ENCODE measurements at places on chromosomes 16 and 17.

GRCh38 chr17:34670618-34671017, 91.2 kb downstream of the TMEM132E start:
- no peak for DNase-seq

DNA sequence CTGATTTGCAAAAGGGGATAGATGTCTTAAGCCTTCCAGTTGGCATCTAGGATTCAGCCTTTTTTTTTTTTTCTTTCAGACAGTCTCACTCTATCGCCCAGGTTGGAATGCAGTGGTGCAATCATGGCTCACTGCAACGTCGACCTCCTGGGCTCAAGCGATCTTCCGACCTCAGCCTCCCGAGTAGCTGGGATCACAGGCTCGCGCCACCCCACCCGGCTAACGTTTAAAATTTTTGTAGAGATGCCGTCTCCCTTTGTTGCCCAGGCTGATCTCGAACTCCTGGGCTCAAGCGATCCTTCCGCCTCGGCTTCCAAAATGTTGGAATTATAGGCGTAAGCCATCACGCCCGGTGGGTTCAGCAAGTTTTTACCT, 571 bp upstream of the CCP110 start:
- no peak for DNase-seq

- DNase-seq = peak; percentile 1
Observed at GRCh38 chr16:28873543-28874201, 4.6 kb upstream of the ATP2A1 start.

- DNase-seq = no peak
Observed at GRCh38 chr17:3007651-3008121, 55.7 kb downstream of the OR1D5 start.

GRCh38 chr16:53089434-53090285, 34.9 kb downstream of the CHD9 start:
- DNase-seq = no peak

DNA sequence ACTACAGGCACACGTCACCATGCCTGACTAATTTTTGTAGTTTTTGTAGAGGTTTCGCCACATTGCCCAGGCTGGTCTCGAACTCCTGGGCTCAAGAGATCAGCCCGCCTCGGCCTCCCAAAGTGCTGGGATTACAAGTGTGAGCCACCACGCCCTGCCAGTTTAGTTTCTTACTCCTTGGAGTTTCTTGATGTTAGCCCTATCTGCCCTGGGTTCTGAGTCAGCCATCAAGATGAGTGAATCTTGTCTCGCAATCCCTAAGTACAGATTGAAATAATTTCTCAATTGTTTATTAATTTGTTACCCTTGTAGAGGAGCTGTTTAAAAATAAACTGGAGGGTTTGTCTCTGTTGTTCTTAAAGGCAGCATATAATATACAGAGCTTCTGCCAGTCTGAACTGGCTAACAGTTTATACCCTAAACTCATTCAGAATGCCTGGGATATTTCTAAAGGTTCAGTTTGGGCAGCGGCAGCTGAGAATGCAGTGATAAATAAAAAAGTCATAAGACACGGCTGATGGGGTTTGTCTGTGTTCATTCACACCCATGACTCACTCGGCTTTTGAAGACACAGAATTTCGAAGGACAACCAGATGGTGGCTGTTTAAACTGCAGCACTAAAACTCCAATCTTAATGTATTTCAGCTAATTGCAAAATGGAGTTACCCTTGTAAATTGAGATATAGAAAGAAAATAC, 39.6 kb downstream of the GPRC5B start:
- no peak for DNase-seq

DNA sequence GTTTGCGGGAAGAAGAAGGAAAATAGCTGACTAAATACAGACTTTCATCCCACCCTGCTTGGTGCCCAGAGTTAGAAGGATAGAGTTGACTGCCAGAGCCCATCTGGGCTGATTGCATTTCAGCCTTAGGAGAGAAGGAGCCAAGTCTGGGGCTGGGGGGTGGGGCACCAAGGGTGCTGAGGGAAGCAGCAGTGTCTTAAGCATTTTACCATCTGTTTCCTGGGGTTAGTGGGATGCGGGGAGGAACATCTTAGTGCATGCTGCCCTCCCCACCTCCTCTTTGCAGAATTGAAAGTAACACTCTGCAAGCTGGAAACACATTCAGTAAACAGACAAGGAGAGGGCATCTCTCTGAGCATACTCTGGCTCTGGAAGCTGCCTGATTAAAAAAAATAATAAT, 1.5 kb upstream of the ARL5C start:
- DNase-seq = peak; percentile 93

GRCh38 chr17:12995896-12996295, 21.9 kb downstream of the ELAC2 start:
- no peak for DNase-seq

DNA sequence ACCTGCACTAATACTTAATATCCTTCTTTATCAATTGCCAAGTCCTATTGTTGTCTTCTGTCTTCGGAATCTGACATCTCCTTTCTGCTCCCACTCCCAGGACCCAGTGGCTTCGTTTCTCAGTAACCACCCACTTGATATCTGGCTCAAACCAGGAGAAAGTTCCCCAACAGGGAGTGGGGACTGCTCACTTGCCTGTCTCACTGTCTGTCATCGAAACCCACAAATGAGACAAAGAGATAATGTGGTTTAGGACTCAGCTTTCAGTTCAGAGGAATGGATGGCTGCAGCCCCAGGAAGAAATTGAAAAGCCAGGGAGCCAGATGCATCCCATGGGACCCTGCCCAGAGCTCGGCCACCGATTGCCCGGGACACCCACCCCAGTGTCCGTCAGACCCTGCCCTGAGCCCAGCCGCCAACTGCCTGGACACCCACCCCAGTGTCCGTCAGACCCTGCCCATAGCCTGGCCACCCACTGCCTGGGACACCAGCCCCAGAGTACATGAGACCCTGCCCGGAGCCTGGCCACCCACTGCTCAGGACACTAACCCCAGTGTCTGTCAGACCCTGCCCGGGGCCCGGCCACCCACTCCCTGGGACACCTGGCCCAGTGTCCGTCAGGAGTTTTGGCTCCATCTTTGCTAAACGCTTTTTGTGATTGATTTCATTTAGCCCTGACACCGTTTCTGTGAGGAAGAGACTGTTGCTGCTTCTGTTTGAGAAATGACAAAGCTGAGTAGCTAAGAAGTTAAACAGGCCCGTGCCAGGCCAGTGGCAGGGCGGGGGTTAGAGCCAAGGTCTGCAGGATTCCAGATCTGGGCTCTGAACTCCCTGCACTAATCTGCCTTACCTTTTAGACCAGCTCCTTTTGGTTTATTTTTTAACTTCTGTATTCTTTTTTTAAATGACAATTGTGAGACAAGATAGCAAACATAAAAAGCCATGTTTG, 251.4 kb downstream of the PHKB start:
- DNase-seq = no peak

- no peak for DNase-seq
Observed at GRCh38 chr16:22075776-22076175, 16.6 kb upstream of the VWA3A start.

DNA sequence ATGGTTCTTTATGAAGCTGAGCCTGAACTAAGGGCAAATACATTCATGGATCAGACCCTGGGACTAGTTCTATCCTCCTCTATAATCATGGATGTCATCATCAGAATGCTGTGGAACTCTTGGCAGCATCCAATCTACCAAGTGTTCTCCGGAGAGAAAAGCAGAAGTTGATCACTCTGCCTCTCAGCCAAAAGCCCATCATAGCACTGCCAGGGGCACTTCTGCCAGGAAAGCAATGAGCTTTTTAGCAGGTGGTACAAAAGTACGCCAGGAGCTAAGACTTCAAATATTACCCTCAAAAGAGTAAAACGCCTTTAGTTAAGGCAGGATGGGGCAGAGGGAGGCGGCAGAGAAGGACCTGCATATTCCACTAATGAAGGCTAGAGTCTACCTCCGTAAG, 279.0 kb downstream of the SLC39A11 start:
- DNase-seq = no peak

DNA sequence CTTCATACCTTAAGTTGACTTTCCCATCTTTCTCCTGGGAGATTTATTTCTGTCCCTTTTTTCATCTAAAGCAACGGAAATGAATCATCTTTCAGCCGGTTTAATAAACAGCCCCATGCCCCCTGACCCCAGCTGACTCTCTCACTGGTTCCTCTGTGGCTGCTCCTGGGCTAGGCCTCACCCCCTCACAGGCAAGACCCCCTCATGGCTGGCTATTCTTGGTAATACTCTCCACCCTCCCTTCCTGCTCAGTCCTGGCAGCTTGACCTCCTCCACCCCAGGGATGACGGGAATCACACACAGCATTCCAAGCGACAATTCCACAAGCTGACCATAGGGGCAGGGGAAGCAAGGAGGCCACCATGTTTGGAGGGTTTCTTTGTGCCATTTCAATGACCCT, 1.5 kb upstream of the ADAP2 start:
- no peak for DNase-seq

- DNase-seq = no peak
Observed at GRCh38 chr17:76138234-76138895, 2.7 kb downstream of the FOXJ1 start.

DNA sequence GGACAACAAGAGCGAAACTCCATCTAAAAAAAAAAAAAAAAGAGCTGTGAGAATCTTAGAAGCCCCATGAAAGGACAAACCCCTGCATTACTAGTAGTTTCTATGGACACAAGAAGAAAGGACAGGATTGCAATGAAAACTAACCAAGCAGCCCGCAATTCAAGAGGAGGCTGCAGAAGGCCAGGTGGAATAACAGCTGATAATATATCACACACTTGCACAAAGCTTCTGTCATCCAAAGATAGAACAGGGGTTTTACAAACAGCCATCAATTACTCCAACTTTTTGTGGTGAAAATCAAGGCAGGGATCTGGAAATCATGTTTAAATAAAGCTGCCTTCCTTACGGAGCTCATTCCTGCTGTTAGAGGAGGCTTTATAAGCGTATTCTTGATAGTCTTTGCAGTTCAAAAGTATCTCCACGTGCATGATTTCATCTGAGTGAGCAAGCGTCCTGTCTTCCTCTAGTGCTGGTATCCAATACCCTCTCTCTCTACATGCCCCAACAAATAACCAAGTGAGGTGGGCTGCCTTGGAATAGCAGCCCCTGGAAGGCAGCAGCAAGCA, 23.1 kb upstream of the TMEM94 start:
- DNase-seq = no peak

DNA sequence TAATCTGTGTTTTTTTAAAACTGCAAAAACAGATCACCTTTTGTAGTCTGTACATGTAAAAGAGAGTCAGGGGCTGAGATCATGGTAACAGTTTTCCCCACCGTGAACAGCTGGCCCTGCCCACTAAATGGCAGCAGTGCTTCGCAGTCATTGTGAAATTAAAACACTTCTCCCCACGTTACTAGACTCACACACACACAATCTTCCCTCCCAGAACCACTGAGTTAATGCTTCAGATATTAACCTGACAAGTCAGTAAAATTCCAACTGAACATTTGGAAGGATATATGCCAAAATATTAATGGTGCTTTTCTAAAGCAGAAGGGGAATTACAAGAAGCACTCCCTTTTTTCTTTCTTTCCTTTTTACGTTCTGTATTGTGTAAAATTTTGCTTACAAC, 1.2 kb upstream of the CD300LG start:
- no peak for DNase-seq

DNA sequence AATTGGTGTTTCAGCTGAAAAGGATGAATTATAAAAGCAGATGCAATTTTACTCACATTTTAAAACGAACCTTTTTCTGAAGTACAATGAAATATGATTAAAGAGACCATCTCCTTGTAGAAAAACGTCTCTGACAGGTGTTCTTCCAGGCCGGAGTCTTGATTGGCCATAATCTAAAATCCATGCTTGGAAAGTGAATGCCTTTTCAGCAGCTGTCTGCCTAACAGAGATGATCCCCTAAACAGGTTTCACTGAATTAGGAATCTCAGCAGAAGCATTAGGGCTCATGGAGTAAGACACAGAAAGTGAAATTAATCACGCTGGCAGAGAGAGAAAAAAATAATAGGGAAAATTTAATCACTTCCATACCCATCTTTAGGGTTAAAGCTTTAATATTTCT, 39.3 kb upstream of the IRX5 start:
- DNase-seq = no peak

- no peak for DNase-seq
Observed at GRCh38 chr16:88442383-88442726, 10.7 kb upstream of the ZFPM1 start.

DNA sequence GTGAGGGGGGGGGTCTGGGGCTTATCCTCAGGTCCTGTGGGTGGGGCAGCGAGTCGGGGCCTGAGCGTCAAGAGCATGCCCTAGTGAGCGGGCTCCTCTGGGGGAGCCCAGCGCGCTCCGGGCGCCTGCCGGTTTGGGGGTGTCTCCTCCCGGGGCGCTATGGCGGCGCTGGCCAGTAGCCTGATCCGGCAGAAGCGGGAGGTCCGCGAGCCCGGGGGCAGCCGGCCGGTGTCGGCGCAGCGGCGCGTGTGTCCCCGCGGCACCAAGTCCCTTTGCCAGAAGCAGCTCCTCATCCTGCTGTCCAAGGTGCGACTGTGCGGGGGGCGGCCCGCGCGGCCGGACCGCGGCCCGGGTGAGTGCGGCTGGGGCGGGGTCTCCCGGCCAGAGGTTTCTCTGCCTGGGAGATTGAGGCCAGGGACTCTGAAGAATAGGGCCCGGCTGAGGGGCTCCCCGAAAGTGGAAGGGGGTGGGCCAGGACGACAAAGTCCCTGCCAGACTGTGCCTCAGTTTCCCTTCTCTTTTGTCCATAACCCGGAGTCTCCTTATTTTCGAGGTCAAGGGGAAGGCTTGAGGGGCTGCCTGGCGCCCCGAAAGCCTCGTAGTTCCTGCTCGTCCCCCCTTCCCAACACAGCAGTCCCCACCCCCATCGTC, at the start of gene FGF11:
Gene FGF11 (plus strand): TSS at position 51 of the 651 bp plus-strand sequence. CDS start 109 bp downstream, at position 160.
- DNase-seq = no peak

DNA sequence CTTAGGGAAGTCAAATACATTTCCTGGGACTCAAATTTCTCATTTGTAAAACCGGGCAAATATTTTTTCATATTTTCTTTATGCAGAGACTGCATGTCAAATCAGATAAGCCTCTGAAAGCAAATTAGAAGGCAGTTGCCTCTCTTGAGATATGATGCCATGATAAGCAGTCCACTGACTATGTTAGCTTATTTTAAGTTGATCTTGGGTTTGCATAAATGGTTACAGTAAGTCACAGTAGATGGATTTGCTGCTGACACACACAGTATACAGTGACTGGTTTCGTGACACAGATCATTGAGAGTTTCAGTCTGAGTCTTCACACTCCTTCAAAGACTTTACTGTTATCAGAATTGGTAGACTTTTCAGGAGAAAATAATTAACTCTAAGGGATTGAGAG, 927.6 kb upstream of the CDH8 start:
- no peak for DNase-seq

GRCh38 chr17:28623696-28624095, 9.7 kb upstream of the RSKR start:
- no peak for DNase-seq

DNA sequence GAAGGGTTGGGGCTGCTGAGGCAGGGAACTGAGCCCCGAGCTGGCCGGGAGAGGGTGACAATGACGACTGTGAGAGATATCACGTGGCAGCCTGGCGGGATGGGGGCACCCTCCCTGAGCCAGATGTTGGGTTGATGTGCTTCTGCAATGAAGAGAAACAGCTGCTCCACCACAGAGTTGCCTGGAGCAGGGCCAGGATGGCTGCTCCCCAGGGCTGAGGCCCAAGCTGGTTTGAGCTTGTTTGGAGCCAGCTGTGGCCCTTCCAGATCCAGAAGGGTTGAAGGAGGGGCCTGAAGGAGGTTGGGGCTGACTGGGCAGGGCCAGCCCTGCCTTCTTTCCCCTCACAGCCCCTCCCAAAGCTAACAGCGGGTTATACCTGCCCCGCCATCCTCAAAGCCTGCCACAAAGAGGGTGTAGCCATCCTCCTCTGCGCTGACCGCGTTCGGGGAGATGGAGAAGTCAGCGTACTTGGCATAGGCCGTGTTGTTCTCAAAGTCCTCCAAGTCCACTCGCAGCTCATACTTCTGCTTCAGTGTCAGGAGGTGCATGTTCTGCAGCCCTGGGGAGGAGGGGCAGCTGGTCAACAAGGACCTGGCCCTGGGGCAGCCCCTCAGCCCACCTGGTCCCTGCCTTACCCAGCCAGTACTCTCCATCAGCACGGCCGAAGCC, 2.1 kb downstream of the MFAP4 start:
- DNase-seq = no peak
